HCT116 (cell line): ENCODE measurements at places on chromosomes 4 and X. TPM values are rescaled to one million over a fixed set of nuclear protein-coding genes. Genes with fewer than 3 reads are reported as not detected.

The TKTL2 gene
- total RNA-seq = not detected

GRCh38 chr4:5462254-5462835 lies 246.0 kb downstream of the EVC2 start:
- no peak for DNase-seq
- H3K27ac ChIP-seq = no peak overlapping the region
- no peaks in the 10 kb centered on the region for H3K4me1 ChIP-seq
- no peaks in the 10 kb centered on the region for H3K36me3 ChIP-seq

GRCh38 chr4:106421441-106422296 lies 53.1 kb upstream of the GIMD1 start:
- H3K27me3 ChIP-seq = no peaks in the 10 kb centered on the region
- no peak for DNase-seq

DNA sequence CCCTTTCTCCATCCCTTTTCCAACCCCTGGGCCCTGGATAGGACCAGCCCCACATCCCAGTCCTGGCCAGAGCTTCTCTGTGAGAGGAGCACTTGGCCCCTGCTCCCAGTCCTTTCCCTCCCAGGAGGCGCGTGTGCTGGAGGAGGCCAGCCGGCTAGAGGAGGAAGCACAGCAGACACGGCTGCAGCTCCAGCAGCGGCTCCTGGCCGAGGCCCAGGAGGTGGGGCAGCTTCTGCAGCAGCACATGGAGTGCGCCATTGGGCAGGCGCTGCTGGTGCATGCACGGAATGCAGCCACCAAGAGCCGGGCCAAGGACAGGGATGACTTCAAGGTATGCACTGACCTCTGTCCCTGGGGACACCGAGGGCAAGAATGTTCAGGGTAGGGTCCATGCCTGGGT lies 87.5 kb downstream of the EVC start:
- peaks cover 3% of the 10 kb centered on the region; the same call in 1 of the 2 replicates for H3K27me3 ChIP-seq
- no peak overlapping the region for H3K4me3 ChIP-seq
- no peaks in the 10 kb centered on the region for H3K36me3 ChIP-seq
- H3K27ac ChIP-seq = no peak overlapping the region

The RBMXL3 gene
- not detected for total RNA-seq

GRCh38 chrX:119583431-119584059 lies 9.2 kb downstream of the UBE2A start:
- H3K27me3 ChIP-seq = no peaks in the 10 kb centered on the region
- no peak overlapping the region for H3K27ac ChIP-seq
- no peaks in the 10 kb centered on the region for H3K4me1 ChIP-seq

DNA sequence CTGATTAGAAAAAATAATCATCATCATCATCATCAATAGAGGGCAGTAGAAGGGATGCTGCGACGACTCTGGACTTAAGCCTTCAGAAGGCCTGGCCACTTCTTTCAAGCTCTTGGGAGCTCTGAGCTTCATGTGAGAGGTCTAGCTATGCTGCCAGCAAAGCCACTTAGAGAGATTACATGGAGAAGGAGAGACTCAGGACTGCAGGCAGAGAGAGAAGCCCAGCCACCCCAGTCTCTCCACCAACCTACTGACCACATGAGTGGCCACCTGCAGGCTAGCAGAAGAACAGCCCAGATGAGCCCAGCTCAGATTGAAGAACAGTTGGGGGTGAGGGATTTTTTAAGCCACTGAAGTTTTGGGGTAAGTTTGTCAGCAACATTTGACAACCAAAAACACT lies 17.1 kb upstream of the TMEM150C start:
- no peaks in the 10 kb centered on the region for H3K4me1 ChIP-seq
- no peaks in the 10 kb centered on the region for H3K36me3 ChIP-seq
- H3K4me3 ChIP-seq = no peak overlapping the region

The LONRF3 gene
- 3.1 TPM for total RNA-seq

DNA sequence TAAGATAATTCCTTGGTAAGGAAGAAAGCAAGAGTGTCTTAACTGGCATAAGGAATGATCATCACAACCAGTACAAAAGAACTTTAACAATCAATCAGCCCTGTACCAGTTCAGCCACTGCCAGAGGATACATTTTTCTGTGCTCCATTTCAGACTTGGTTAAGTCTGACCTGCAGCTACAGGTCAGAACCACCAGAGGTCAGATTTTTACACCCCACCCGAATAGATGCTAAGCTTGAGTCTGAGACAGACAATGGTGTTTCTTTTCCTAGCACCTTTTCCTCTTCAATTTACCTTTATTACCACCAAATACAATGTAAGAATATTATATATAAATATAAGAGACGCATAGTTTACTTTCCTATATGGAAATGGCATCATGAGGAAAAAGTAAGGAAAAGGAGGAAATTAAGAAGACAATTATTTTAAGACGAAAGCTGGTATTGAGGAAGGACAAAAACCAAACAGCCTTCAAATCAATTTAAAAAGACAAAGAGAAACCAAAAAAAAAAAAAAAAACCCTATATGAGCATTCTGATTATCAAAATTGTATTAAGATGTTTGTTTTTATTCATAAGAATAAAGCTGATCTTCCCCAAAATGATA lies 215.3 kb upstream of the TTC29 start:
- H3K27me3 ChIP-seq = no peaks in the 10 kb centered on the region
- H3K4me1 ChIP-seq = no peaks in the 10 kb centered on the region
- peak; percentile 36 for DNase-seq
- no peak overlapping the region for H3K27ac ChIP-seq
- no peaks in the 10 kb centered on the region for H3K36me3 ChIP-seq
- H3K4me3 ChIP-seq = no peak overlapping the region

The SMS gene
- total RNA-seq = 164 TPM

DNA sequence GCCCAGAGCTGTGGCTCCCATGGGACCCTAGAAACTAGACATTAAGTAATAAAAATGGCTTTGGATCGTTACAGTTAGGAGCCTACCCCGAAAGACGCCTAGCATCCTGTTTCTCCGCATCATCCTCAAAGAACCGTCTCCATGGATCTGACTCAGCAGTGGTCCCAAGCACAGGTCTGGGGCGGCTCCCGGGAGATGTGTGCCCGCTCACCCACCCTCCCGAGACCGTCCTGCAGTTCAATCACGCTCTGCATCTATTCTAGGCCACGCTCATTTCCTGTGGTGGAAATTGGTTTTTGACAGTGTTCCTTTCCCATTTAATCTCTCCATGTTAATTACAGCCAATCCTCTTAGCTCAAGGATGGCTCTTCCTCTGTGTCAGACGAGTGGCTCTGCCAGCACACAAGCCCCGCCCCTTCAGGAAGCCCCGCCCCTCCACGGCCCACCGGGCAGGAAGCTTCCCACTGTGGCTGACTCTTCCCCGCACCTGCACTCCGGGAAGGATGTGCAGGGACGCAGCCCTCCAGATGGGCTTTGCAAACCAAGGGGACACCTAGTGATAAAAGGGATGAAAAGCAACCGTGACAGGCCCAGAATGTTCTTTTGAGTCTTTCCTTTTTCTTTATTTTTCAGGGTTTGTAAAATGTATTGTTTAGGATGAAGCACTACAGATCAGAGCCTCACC lies 34.5 kb upstream of the HELT start:
- H3K27ac ChIP-seq = no peak overlapping the region
- H3K4me1 ChIP-seq = peaks cover 9% of the 10 kb centered on the region; the same call in 1 of the 2 replicates
- no peaks in the 10 kb centered on the region for H3K27me3 ChIP-seq
- peak; percentile 67 for DNase-seq
- no peak overlapping the region for H3K4me3 ChIP-seq
- no peaks in the 10 kb centered on the region for H3K36me3 ChIP-seq

DNA sequence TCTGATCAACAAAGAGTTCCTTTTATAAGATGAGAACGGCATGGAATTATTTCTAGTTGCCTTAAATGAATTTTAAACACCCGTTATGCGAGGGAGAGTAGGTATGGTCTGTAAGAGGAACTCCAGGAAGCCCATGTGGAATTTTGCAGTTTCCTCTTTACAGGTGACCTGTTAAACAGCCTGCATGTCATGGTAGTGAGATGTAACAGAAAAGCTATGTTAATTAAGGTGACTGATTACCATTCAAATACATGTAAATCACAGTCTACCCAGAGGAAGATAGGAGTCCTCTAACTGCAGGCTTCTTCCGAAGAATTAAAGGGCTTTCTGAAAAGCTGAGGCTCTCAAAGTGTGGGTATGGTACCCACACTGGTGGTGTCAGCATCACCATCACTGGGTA lies 163.6 kb downstream of the CBR4 start:
- H3K4me3 ChIP-seq = no peak overlapping the region
- H3K27me3 ChIP-seq = no peaks in the 10 kb centered on the region
- no peak for DNase-seq
- H3K4me1 ChIP-seq = no peaks in the 10 kb centered on the region

GRCh38 chr4:53010318-53010717 lies 148.2 kb downstream of the RASL11B start:
- H3K36me3 ChIP-seq = no peaks in the 10 kb centered on the region
- no peak overlapping the region for H3K4me3 ChIP-seq
- DNase-seq = no peak
- no peaks in the 10 kb centered on the region for H3K27me3 ChIP-seq

The NKAP gene
- 9.3 TPM for total RNA-seq

The IDUA gene
- 28.2 TPM for total RNA-seq

DNA sequence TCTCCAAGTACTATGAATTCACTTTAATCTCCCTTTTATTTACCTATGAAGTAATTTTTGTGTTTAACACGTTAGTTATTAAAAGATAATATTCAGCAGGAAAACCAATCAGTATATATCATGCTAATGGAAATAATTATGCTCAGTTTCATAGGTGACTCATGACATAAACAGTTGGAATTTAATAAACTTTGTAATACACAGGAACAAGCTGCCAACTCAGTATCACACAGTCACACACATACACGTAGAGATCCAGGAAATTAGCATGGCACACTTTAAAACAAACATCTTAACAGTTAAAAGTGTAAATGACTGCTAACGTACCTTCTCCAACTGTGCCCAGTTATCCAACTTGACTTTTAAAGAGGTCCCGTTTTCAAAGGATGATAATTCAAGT lies 2.3 kb downstream of the SPATA4 start:
- H3K4me1 ChIP-seq = peaks cover 2% of the 10 kb centered on the region; the same call in 1 of the 2 replicates
- 0 out of 2 replicates have a peak overlapping the region, but pooled peaks have one; percentile 10 for H3K4me3 ChIP-seq
- no peaks in the 10 kb centered on the region for H3K36me3 ChIP-seq
- DNase-seq = no peak

GRCh38 chr4:56055991-56056390 lies 107.2 kb downstream of the CEP135 start:
- H3K36me3 ChIP-seq = no peaks in the 10 kb centered on the region
- H3K4me3 ChIP-seq = no peak overlapping the region
- H3K27me3 ChIP-seq = no peaks in the 10 kb centered on the region

- no peaks in the 10 kb centered on the region for H3K4me1 ChIP-seq
- no peaks in the 10 kb centered on the region for H3K27me3 ChIP-seq
- H3K36me3 ChIP-seq = no peaks in the 10 kb centered on the region
- no peak overlapping the region for H3K27ac ChIP-seq
- no peak overlapping the region for H3K4me3 ChIP-seq
Observed at GRCh38 chr4:18342847-18343246, 321.3 kb upstream of the LCORL start.

DNA sequence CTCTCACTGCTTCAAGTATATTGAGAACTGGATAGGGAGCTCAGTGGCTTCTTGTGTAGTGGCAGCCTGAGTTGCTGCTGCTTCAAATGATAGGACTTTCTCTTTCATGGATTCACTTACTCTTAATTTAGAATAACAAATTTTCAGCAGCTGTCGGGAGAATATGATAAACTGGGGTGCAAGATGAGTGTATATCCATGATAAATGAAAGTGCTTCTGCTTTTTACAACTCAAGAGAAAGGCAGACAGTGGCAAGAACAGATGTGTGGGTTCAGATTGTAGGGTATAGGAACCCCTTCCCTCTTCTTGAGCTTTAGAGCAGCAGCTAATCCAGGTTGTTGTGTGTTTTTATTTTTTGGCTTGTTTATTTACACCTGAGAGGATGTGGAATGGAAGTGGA lies 1.0 kb downstream of the SH3BGRL start:
- H3K4me3 ChIP-seq = peak overlapping the region; percentile 74; the same call in 1 of the 2 replicates
- H3K27ac ChIP-seq = no peak overlapping the region
- DNase-seq = no peak
- peaks cover 2% of the 10 kb centered on the region; the same call in 1 of the 2 replicates for H3K4me1 ChIP-seq
- no peaks in the 10 kb centered on the region for H3K27me3 ChIP-seq

- H3K27me3 ChIP-seq = no peaks in the 10 kb centered on the region
- no peaks in the 10 kb centered on the region for H3K4me1 ChIP-seq
- H3K27ac ChIP-seq = no peak overlapping the region
- no peak overlapping the region for H3K4me3 ChIP-seq
- no peaks in the 10 kb centered on the region for H3K36me3 ChIP-seq
Observed at GRCh38 chr4:13032936-13033335, 451.2 kb downstream of the RAB28 start.

GRCh38 chr4:173025131-173025530 lies 143.5 kb upstream of the GALNT7 start:
- H3K4me1 ChIP-seq = no peaks in the 10 kb centered on the region
- DNase-seq = peak; percentile 76
- H3K4me3 ChIP-seq = no peak overlapping the region
- no peaks in the 10 kb centered on the region for H3K36me3 ChIP-seq
- no peaks in the 10 kb centered on the region for H3K27me3 ChIP-seq

The YY2 gene
- 2.7 TPM for total RNA-seq

The FGD1 gene
- 5.8 TPM for total RNA-seq

GRCh38 chr4:152458801-152459302 lies 77.0 kb downstream of the FBXW7 start:
- no peak overlapping the region for H3K27ac ChIP-seq
- no peak for DNase-seq
- no peaks in the 10 kb centered on the region for H3K4me1 ChIP-seq
- H3K4me3 ChIP-seq = no peak overlapping the region
- no peaks in the 10 kb centered on the region for H3K27me3 ChIP-seq

The CT45A1 gene
- not detected for total RNA-seq

The PRSS12 gene
- total RNA-seq = 13.8 TPM

DNA sequence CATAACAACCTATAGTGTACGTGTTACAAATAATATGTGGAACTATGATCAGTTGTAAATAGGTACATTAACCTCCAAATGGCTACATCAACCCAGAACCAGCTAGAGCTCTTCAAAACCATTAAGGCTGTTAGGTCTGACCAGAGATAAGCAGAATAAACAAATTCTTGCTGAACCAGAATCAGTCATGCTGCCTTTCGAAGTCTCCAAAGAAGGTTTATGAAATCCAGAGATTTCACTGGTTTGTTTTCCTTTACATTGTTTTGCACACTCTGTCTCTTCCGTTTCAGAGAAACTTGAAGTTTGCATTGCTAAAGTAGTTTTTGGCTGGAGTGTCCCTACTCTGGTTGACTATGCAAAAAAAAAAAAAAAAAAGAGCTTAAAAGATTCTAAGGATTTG lies 177.3 kb upstream of the SLIT2 start:
- no peak overlapping the region for H3K4me3 ChIP-seq
- DNase-seq = no peak
- no peak overlapping the region for H3K27ac ChIP-seq
- H3K4me1 ChIP-seq = no peaks in the 10 kb centered on the region

GRCh38 chrX:39450234-39450977 lies 647.4 kb downstream of the BCOR start:
- no peak overlapping the region for H3K4me3 ChIP-seq
- H3K27me3 ChIP-seq = no peaks in the 10 kb centered on the region
- no peaks in the 10 kb centered on the region for H3K36me3 ChIP-seq
